Glomerular endothelial cell (primary cell): ENCODE measurements at places on chromosomes 7 and 10. TPM values are rescaled to one million over a fixed set of nuclear protein-coding genes. Genes with fewer than 3 reads are reported as not detected.

OR2A12 gene
- not detected in 2 replicates for total RNA-seq

FGFBP3 gene
- total RNA-seq = 0.63 and 0.93 TPM in 2 replicates

NKX1-2 gene
- total RNA-seq = not detected in 2 replicates

GRCh38 chr10:47121336-47121735 is 178.7 kb upstream of the GDF10 start:
- DNase-seq = no peak

SLC26A3 gene
- total RNA-seq = not detected in 2 replicates

ARL5B gene
- total RNA-seq = 13.7 and 20.9 TPM in 2 replicates

EPHB6 gene
- 3.5 and 3.8 TPM in 2 replicates for total RNA-seq

GRCh38 chr7:149097088-149097487 is 6.6 kb upstream of the ZNF786 start:
- no peak for DNase-seq

- no peak for DNase-seq
Observed at GRCh38 chr7:101128040-101128834, 1.3 kb downstream of the SERPINE1 start.

GRCh38 chr10:30536578-30536977 is 93.0 kb downstream of the LYZL2 start:
- no peak for DNase-seq

DNA sequence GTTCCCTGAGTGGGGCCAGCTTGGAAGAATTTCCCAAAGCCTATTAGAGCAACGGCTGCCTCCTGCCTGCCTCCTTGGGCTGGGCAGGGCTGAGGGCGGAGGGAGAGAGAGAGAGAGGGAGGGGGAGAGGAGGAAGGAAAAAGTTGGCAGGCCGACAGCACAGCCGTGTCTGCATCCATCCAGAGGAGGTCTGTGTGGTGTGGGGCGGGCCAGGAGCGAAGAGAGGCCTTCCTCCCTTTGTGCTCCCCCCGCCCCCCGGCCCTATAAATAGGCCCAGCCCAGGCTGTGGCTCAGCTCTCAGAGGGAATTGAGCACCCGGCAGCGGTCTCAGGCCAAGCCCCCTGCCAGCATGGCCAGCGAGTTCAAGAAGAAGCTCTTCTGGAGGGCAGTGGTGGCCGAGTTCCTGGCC is at the start of gene AQP1:
AQP1 (plus strand) TSS at position 293 of the 409 bp plus-strand sequence; CDS start at position 350, 57 bp downstream.
- DNase-seq = no peak

- DNase-seq = no peak
Observed at GRCh38 chr10:8815969-8816368, 761.5 kb downstream of the GATA3 start.

GRCh38 chr7:1818575-1819258 is 148.6 kb downstream of the ELFN1 start:
- DNase-seq = no peak

DNA sequence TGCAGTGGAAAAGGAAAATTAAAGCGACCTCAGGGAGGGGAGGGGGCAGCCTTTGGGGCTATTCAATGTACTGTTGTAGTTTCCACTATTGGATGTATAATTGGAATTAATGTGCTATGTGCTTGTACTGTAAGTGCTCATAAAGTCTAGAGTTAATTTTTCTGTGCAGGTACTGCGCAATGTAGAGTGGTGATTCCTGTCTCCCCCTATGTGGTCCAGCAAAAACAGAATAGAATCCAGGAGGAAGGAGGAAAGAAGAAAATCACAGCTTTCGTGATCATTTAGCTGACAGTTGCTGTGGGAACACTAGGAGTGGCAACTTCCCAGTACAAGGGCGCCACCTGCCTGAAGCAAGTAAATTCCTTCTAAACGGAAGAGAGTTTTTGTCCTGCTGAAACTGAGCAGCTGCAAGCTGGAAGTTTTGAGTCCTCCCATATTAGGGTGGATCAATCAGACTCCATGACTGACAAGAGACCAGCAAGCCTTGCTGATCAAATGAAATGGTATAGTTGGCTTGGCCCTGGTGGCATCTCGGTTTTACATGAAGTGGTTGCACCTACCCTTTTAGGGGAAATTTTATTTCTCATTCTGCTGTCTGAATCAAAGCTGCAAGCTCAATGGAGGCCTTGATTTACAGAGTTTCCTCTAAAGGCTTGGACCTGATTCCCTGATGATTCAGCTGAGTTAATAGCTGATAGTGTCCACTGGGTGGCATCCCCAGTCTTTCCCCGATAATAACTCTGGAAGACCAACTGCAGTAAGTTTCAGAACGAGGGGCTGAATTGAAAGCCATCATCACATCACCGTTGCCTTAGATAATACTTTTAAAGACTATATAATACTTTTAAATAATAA is 299.8 kb downstream of the HGF start:
- no peak for DNase-seq

IRF5 gene
- 0.73 TPM in 1 of 2 replicates, not detected in the other for total RNA-seq

DNA sequence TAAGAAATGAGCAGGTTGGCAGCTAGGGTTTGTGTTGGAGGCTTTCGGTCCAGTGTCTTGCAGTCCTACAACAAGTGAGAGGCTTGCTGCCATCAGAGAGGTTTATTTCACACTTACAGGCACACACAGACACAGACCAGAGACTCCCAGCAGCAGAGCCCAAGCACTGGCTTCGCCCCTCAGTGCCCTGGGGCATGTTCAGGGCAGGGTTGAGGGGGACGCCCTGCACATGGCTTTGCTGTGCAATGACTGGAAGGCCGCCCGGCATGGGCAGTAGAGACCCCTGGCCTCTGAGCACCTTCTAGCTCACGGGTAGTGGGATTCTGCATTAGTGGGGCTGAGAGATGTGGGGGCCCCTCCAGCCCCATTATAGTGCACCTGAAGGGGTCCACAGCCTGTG is 3.8 kb downstream of the SPRN start:
- no peak for DNase-seq

DNA sequence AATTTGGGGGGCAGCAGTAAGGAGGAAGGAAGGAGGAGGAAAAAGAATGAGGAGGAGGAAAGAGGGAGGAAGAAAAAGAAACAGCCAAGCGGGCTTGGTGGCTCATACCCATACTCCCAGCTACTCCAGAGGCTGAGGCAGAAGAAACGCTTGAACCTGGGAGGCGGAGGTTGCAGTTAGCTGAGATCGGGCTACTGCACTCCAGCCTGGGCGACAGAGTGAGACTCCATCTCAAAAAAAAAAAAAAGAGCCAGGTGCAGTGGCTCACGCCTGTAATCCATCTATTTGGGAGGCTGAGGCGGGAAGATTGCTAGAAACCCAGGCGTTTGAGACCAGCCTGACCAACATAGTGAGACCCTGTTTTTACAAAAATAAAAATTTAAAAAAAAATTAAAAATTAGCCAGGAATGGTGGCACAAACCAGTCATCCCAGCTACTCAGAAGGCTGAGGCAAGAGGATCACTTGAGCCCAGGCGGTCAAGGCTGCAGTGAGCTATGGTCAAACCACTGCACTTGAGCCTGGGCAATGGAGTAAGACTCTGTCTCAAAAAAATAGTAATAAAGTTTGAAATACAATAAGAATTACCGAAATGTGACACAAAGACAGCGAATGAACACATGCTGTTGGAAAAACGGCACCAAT is 14.1 kb upstream of the CRCP start:
- DNase-seq = no peak

DNA sequence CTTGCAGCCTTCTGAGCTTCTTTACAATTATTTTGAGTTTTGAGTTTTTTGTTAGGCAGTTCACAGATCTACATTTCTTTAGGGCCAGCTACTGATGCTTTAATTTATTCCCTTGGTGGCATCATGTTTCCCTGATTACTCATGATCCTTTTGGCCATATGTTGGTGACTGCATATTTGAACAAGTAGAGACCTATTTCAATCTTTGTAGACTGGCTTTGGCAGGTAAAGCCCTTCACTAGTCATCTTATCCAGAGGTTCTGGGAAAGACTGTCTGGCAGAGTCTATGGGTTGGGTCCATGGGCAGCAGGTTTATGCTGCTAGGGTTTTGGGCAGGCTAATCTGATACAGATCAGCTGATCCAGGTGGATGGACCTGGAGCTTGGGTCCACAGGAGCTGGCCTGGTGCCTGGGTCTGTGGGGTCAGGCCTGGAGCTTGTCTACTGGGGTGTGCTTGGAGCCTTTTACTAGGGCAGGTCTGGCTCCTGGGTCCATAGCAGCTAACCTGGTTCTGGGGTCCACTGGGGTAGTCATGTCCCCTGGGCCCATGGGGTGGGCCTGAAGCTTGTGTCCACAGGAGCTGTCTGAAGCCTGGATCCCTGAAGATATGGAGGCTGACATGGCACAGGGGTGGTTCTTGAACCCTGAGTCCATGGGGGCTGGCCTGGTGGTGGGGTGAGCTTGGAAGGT is 72.7 kb downstream of the GPR85 start:
- DNase-seq = no peak

DNA sequence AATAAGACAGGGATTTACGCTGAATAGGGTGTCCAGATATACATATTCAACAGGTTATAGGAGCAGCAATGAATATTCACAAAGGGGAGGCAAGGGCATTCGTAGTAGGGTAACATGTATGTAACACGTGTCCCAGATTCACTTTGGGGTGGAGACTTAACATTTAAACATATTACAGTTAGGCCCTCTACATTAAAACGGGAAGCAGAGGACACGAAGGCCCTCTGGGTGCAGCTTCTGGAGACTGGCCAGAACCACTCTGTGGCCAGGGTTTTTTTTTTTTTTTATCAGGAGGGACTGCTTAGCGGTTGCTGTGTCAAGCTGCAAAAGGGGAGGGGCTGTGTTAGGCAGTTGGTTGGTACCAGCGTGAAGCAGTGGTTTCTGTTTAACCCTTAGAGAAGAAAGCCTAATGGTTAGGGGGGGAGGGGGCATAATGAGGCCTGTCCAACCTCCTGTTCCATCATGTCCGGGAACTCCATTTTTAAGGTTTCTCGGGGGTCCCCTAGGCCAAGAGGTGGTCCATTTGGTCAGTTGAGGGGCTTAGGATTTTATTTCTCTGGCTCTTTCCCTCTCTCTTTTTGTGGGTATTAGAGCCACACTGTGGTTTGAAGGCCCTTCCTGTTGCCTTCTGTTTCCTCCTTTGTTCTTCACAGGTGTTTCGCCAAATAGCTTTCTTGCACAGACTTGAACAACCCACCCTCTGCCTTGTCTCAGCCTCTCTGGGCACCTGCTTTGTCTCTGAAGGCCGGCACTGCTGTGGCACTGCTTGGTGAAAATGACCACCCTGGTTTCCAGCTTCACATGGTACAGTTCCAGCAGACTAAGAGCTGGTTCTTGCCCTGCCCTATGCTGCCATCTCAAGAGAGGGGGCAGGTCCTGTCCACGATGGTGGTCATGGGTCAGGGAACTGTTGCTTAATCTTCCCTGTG is 26.4 kb downstream of the PRF1 start:
- DNase-seq = no peak

AGBL3 gene
- total RNA-seq = 1.3 and 2.5 TPM in 2 replicates

NKX6-2 gene
- 0.05 TPM in 1 of 2 replicates, not detected in the other for total RNA-seq

GRCh38 chr7:132019703-132020102 is 463.3 kb upstream of the PODXL start:
- no peak for DNase-seq

- DNase-seq = no peak
Observed at GRCh38 chr7:148585399-148585798, 5.2 kb upstream of the C7orf33 start.
